ENCODE measurements at places on chromosomes 6 and 20.
A peak's percentile ranks its signal among the peaks of the same experiment; 100 is the strongest.

GRCh38 chr6:24064106-24064505, 61.9 kb upstream of the NRSN1 start:
- no peak for DNase-seq

DNA sequence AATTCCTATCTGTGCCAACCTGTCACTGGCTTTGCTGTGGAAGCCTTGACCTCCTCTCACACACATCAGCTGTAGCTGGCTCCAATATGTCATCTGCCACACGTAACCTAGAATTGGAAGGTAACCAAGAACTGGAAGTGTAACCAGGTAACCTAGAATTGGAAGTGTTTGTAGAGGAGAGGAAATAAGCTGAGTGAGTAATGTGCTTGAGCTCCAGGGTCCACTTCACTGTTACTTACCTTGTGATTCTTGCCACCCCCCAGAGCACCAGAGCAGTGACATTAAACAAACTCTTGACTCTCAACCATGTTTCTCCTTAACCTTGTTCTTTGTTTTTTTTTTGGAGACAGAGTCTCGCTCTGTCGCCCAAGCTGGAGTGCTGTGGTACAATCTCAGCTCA, 350.5 kb downstream of the NRN1 start:
- DNase-seq: no peak

- no peak for DNase-seq
These were observed 20.1 kb upstream of the ZNF451 start for GRCh38 chr6:57069920-57070331.

GRCh38 chr6:113694278-113695077, 162.7 kb upstream of the MARCKS start:
- DNase-seq: no peak

DNA sequence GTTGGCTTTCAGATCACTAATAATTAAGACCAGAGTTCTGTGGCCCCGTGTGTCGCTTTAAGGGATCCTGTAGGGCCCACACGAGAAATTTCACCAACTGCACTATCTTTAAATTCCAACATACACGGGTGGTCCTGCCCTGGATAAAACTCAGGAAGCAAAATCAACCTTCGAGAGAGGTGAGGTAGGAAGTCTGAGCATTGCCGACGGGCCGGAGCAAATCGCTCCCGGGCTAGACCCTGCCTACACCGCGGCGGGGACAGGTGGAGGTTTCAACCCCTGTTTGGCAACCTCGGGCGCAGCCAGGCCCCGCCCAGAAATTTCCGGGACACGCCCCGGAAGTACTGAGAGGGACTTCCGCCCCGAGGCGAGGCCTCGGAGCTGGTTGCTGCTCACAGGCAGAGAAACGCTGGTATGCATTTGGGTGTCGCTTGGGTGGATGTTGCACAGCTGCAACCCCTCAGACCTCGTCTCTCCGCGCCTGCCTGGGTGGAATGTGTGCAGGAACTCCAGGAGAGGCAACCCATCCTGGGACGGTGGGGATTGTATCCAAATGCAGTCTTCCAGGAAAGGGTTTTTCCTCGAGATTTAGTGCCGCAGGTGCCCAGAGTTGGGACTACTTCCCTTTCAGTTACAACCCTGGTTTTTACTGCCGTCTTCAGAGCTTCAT, 19.9 kb downstream of the ZKSCAN8 start:
- peak; percentile 82 for DNase-seq

- no peak for DNase-seq
These were observed 190.8 kb downstream of the TBC1D32 start for GRCh38 chr6:121143476-121143875.

DNA sequence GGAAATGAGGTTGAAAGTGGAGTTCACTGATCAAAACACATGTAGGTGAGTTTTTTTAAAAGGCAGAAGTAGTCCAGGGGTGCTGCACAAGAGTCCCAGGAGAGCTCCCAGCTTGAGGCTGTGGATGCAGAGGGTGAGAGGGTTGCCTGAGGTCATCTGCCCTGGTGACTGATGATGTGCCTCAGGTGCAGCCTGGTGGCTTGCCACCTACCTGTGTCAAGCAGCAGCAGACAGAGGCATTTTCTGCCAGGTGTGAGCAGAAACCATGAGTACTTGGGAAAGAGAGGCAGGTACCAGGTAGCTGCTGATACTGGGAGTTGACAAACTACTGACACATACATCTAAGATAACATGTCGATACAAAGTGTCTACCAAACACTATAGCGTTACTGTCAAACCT, 92.5 kb downstream of the SCP2D1 start:
- DNase-seq: no peak

- no peak for DNase-seq
These were observed 33.5 kb downstream of the GHRH start for GRCh38 chr20:37228082-37228481.

DNA sequence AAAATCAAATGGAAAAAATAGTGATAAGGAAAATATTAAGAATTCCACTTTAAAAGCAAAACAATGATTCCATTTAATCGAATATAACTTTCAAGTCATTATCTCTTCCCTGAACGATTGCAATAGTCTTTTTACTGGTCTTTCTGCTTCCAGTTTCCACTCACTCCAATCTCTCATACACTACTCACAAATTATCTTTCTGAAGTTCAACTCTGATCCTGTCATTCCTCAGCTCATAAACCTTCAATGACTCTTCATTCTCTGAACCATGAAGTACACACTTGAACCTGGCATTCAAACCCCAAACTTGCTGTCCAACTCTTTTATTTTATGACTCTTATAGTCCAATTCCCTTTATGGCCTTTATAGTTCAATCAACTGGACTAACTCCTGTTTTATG, 304.1 kb upstream of the TCF21 start:
- no peak for DNase-seq

GRCh38 chr20:3871550-3872265, 17.5 kb upstream of the PANK2 start:
- no peak for DNase-seq

DNA sequence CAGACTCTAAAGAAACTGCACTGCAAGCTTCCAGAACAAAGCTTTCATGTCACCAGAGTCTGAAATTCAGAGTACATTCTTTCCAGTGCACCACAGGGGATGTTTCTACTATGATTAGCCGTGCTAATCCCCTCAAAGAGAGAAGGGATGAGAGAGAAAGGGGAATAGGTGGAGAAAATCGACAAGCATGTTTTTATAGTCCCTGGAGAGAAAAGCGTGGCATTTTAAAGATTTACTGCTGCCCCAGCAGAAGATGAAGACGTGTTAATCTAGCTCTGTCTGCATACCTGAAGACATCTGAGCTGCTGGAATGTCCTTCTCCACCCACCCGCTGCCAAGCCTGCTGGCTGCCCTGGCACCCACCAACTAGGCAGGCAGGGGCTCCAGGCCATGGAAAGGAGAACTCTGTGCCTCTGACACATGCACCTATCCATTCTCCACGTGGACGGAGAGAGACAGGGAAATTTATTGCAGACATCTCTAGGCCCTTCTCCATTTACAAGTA, 4.1 kb downstream of the MYLK4 start:
- no peak for DNase-seq

DNA sequence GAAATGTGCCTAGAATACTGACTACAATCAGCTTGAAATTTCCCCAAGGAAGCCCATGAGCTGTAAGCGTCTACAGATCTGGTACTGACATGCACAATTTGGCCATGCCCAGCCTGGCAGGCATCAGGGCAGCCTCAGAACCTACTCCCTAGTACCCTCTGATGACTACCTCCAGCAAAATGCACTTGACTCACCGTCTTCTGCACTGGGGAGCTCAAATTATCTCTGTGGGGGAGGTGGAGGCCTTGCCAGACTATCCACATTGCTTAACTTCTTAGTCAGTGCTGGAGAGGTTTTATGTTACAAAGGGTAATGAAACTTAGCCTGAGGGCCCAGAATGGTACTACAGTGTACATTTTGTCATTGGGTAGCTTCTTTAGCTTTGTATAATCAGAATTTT, 126.0 kb upstream of the ADGRF1 start:
- DNase-seq: no peak

GRCh38 chr6:147298461-147298860, 94.2 kb downstream of the STXBP5 start:
- DNase-seq: no peak
